Activated CD8-positive, alpha-beta T cell treated with anti-CD3 and anti-CD28 coated beads for 36 hours (primary cell): ENCODE measurements at places on chromosomes 11 and 22.

GRCh38 chr22:46534177-46534776 is 3.1 kb downstream of the CELSR1 start:
- DNase-seq: no peak
- no peak overlapping the region for H3K4me3 ChIP-seq
- H3K27ac ChIP-seq: no peak overlapping the region
- H3K27me3 ChIP-seq: peaks cover 23% of the 10 kb centered on the region
- peaks cover 10% of the 10 kb centered on the region for H3K4me1 ChIP-seq

DNA sequence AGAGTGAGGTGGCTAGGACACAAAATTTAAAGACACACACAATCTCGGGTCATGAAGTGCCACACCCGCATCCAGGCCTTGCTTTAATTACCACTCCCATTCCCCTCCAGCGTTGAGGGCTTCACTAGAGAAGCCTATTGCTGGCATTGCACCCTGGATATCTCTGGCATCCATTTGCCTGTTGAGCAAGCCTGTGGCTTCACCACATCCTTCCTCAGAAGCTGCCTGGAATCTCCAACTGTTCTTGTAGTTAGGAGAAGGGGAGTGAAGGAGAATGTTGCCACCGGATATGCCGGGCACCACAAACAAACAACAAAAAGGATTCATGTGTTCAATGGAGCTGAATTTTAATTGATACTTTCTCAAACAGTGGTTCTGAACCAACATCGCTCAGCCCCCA is 34.4 kb upstream of the RCN1 start:
- H3K4me3 ChIP-seq: no peak overlapping the region
- H3K4me1 ChIP-seq: no peaks in the 10 kb centered on the region
- no peak for DNase-seq
- no peak overlapping the region for H3K27ac ChIP-seq
- peaks cover 19% of the 10 kb centered on the region for H3K27me3 ChIP-seq
- H3K36me3 ChIP-seq: no peaks in the 10 kb centered on the region

DNA sequence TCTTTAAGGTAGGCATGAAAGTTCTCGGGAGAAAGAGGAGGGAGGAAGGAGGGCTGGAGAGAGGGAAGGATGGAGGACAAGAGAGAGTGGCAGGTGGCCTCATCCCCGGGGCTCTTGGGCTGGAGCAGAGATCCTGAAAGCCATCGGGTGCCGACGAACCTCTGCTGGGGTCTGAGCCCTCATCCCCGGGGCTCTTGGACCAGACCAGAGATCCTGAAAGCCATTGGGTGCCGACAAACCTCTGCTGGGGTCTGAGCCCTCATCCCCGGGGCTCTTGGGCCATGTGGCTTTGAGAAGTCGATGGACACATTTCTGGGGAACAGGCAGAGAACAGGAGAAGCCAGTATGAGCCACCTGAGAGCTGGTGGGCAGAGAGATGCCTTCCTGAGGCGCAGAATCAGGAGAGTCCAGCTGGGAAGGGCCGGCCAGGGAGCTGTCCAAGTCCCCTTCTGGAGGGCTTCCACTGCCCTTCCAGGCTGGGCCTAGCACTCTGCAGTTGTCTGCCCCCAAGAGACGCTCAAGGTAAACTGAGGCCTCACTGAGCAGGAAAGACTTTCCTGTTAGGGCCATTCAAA is 1398.1 kb downstream of the BRD1 start:
- H3K27ac ChIP-seq: no peak overlapping the region
- no peaks in the 10 kb centered on the region for H3K27me3 ChIP-seq
- no peaks in the 10 kb centered on the region for H3K36me3 ChIP-seq
- H3K4me3 ChIP-seq: no peak overlapping the region
- H3K4me1 ChIP-seq: no peaks in the 10 kb centered on the region

DNA sequence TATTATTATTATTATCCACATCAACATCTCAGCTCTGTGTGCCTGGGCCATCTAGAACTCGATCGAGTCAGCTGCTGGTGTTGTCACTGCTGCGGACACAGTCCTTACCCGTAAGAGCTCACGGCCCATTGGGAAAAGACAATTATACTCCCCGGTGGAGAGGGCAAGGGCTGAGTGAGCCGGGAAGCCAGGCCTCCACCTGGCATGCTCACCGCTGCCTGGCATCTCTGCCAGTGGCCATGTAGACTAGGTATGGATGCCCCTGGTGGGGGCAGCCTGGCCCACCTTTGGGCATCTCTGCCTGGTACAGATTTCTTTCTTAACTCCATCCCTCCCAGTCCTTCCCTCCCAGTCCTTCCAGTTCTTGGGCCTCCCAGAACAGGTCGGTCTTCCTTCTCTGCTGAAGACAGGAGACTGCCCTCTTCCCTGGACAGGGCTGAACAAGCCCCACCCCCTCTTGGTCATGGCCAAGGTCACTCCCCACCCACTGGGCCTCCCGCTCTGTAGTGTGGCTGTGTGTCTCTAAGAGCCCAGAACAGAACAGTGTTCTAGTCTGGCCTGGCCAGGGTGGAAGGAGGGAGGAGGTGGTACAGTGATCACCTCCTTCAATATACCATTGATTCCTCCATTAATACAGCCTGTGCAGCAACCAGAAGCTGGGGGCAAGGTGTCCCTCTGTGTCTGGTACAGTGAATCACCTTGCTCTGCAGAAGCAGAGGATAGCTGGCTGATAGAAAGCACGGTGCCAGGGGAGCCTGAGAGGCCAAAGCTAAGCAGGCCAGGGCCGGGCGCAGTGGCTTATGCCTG is 57.7 kb downstream of the FLRT1 start:
- no peak for DNase-seq
- no peaks in the 10 kb centered on the region for H3K36me3 ChIP-seq
- H3K27ac ChIP-seq: no peak overlapping the region
- no peak overlapping the region for H3K4me3 ChIP-seq
- H3K4me1 ChIP-seq: no peaks in the 10 kb centered on the region

DNA sequence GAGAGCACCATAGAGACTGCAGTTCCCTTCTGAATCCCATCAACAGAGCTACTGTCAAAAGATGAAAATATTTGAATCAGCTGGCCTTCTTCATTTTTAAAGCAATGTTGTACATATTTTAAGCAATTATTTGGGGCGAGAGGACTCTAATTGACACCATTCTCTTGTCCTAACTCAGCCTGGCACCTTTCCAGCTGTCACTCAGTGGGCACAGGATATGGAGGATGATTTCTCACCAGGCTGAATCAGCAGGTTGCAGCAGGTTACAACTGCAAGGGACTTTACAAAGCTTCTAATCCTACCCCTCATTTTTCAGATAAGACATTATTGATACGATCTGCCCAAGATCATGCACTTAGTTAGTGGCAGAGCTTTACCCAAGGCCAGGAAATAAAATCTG is 11.9 kb upstream of the WT1 start:
- no peak overlapping the region for H3K4me3 ChIP-seq
- no peak overlapping the region for H3K27ac ChIP-seq

- H3K4me1 ChIP-seq: no peaks in the 10 kb centered on the region
- no peak overlapping the region for H3K27ac ChIP-seq
- H3K4me3 ChIP-seq: no peak overlapping the region
- H3K27me3 ChIP-seq: peaks cover 24% of the 10 kb centered on the region
- no peak for DNase-seq
- H3K36me3 ChIP-seq: no peaks in the 10 kb centered on the region
These were observed 4.7 kb upstream of the ZBTB16 start for GRCh38 chr11:114054806-114055205.

GRCh38 chr22:45968751-45969413 is 8.1 kb downstream of the WNT7B start:
- H3K4me1 ChIP-seq: no peaks in the 10 kb centered on the region
- no peak overlapping the region for H3K4me3 ChIP-seq
- DNase-seq: peak; percentile 27
- no peak overlapping the region for H3K27ac ChIP-seq

- H3K4me1 ChIP-seq: peaks cover 36% of the 10 kb centered on the region
- H3K36me3 ChIP-seq: peaks cover 8% of the 10 kb centered on the region
- DNase-seq: peak; percentile 30
- H3K27ac ChIP-seq: peak overlapping the region; percentile 92
- peak overlapping the region; percentile 43 for H3K4me3 ChIP-seq
These were observed 73.1 kb downstream of the CDKN1C start for GRCh38 chr11:2812371-2812991.

DNA sequence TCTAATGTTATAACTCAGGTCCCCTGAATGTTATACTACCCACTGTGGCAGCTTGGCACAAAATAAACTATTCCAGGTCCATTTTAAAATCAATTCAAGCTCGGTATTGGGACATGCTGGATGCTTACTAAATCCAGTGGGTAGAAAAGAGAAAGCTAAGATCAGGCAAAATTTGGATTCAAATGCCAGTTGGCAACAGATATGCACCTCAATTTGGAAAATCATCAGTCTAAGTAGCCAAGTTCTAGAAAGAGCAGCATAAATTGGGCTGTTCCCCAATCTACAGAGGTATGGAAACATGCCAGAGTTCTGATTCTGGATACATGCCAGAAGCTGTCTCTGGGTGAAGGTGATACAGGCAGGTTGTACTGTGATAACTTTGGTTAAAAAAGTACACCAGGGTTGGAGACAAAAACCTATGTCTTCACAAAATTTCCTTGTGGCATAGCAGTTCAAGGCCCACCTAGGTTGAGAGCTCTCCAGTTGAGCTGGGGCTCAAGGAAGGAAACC is 427.8 kb downstream of the LRRC4C start:
- DNase-seq: no peak
- no peak overlapping the region for H3K27ac ChIP-seq
- H3K4me1 ChIP-seq: no peaks in the 10 kb centered on the region
- no peak overlapping the region for H3K4me3 ChIP-seq
- no peaks in the 10 kb centered on the region for H3K27me3 ChIP-seq

- no peak overlapping the region for H3K4me3 ChIP-seq
- peaks cover 1% of the 10 kb centered on the region for H3K27me3 ChIP-seq
- H3K36me3 ChIP-seq: no peaks in the 10 kb centered on the region
- H3K27ac ChIP-seq: no peak overlapping the region
These were observed 19.0 kb downstream of the MPPED2 start for GRCh38 chr11:30567120-30567519.

- no peak for DNase-seq
- no peaks in the 10 kb centered on the region for H3K36me3 ChIP-seq
- H3K27me3 ChIP-seq: no peaks in the 10 kb centered on the region
These were observed 145.9 kb downstream of the CEP164 start for GRCh38 chr11:117473481-117474091.

- no peak overlapping the region for H3K27ac ChIP-seq
- peaks cover 1% of the 10 kb centered on the region for H3K36me3 ChIP-seq
- no peak for DNase-seq
- peaks cover 59% of the 10 kb centered on the region for H3K4me1 ChIP-seq
- no peak overlapping the region for H3K4me3 ChIP-seq
These were observed 86.8 kb downstream of the PDHX start for GRCh38 chr11:35003186-35003585.

GRCh38 chr11:60594998-60595642 is 79.9 kb downstream of the MS4A13 start:
- H3K4me3 ChIP-seq: no peak overlapping the region
- no peaks in the 10 kb centered on the region for H3K4me1 ChIP-seq
- no peaks in the 10 kb centered on the region for H3K36me3 ChIP-seq
